Activated CD4-positive, CD25-positive, alpha-beta regulatory T cell treated with anti-CD3 and anti-CD28 coated beads, Interleukin-2, amount 50 U/mL, for 16 hours (primary cell): ENCODE measurements at places on chromosomes 1 and 21.

- DNase-seq: no peak
Observed at GRCh38 chr1:16050328-16050727, 6.7 kb downstream of the CLCNKB start.

DNA sequence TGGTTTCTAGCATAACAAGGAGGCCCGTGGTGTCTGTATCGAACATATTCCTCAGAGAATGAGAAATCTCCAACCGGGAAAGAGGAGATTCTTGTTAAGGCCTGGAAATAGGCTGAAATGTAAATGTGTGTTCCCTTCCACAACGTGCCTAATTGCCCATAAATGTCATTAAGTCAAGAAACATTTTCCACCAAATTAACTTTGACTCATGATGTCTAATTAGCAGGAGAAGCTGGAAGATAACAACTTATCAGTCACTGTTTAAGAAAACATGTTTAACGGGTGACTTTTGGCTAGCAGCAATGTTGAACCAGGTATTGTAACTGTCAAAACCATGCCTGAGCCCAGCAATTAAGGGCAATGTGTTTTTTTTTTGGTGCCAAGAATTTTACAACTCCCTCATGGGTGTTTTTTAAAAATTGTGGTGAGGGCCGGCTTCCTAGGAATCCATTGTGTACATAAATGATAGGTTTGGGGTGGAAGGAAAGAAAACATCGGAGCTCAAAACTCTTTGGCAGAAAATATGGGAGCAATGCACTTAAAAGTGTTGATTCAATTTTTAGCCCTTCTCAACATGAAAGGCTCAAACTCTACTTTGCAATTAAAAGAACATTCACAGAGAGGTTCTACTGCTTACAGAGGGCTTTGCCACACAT is 67.0 kb downstream of the OLIG1 start:
- DNase-seq: no peak

DNA sequence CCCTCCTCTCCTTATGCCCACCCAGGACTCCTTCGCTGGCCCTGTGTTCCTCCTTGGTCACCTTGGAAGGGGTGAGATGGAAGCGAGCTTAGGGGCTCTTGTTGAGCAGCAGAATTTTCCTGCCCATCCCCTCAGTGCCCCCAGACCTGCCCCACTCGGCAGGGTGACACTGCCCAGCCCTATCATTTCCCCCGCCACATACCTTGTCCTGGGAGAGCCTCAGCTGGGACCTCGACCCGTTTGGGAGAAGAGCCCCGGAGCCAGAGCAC is 1.4 kb upstream of the FNDC5 start:
- DNase-seq: no peak

- DNase-seq: no peak
Observed at GRCh38 chr1:216812966-216813365, 89.7 kb upstream of the ESRRG start.

DNA sequence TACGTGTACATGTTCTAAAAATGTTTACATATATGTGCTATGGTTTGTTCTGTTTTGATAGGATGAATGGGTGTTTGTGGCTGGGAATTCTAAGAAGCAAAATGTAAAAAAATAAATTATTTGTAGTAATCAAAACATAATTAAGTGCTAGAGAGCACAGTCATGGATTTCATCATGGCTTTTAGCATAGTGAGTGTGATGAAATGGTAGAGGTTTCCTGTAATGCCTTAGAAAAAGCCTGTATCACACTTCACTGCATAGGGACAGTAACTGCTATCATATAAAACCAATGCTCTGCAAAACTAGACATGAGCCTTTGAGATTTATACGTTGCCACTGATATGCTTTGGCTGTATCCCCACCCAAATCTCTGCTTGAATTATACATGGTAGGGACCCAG is 99.8 kb downstream of the PTGER3 start:
- DNase-seq: no peak

GRCh38 chr1:172487550-172487949 is 43.7 kb upstream of the PIGC start:
- DNase-seq: no peak

GRCh38 chr1:54502342-54502741 is 45.7 kb upstream of the ACOT11 start:
- DNase-seq: no peak

- DNase-seq: no peak
Observed at GRCh38 chr1:205668951-205669340, 11.4 kb downstream of the SLC45A3 start.

- DNase-seq: no peak
Observed at GRCh38 chr1:55468142-55468795, 253.1 kb upstream of the USP24 start.

DNA sequence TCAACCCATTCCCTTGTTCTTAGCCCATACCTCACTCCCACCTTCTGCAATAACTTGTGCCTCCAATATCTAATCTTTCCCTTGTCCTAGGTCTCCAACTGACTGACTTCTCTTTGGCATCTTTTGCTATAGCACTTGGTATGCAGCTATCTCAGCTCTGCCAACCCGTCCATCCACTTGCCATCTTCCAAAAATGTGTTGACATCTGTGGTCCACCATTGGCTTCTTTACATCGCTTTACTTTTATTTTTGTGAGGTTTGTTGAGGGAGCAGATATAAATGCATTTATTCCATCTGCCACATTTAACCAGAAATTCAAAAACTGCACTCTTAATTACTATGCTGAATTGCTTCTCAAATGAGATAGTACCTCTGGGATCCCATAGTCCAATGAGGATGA is 24.9 kb upstream of the PSMB2 start:
- DNase-seq: no peak

GRCh38 chr21:44558695-44559094 is at the start of gene KRTAP10-3:
Gene KRTAP10-3 (minus strand): TSS chr21:44558795. CDS start chr21:44558715, 80 bp downstream.
- DNase-seq: no peak

- no peak for DNase-seq
Observed at GRCh38 chr1:42941640-42942330, 16.9 kb downstream of the SLC2A1 start.

- no peak for DNase-seq
Observed at GRCh38 chr1:179709841-179710329, 33.2 kb upstream of the FAM163A start.

DNA sequence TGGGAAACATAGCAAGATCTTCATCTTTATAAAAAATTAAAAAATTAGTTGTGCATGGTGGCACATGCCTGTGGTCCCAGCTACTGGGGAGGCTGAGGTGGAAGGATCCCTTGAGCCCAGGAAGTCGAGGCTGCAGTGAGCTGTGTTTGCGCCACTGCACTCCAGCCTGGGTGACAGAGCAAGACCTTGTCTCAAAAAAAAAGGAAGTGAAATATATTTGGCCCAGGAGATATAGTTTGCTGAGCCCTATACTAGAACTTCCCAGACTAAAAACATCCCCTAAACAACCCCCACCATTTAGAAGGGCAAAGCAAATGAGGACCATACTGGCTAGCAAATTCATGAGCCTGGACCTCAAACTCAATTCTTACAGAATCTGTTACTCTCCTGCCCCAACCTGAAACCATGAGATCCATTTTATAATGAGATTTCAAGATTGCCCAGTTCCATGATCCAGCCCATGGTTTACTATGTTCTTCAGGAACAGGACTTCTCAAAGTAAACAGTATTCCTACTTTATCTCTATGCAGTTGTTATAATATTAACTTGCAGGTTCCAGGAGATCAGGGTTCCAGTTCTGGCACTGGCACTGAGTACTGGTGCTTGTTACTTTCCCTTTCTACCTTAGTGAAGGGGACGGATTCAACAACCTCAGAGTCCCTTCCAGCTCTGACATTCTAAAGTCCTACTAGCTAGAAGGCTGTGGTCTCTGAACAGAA is 48.9 kb upstream of the TADA1 start:
- no peak for DNase-seq

GRCh38 chr1:109040989-109041620 is 797 bp downstream of the WDR47 start:
- no peak for DNase-seq

- no peak for DNase-seq
Observed at GRCh38 chr1:87226341-87226760, 102.3 kb upstream of the LMO4 start.

GRCh38 chr1:10643607-10644306 is 152.7 kb downstream of the CASZ1 start:
- no peak for DNase-seq

DNA sequence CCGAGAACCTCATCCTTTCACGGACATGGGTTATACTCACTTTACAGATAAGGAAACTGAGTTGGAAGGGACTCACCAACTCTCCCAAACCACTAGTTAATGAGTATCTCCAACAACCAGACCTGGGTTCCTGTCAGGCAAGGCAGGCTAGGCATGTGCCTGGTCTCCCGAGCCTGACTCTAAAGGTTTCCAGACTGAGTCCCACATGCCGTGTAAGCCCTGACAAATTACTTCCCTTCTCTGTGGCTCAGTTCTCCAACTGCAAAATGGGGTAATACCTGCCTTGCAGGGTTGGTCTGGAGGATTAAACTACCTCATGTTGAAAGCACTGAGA is 34.3 kb downstream of the SSBP3 start:
- no peak for DNase-seq

DNA sequence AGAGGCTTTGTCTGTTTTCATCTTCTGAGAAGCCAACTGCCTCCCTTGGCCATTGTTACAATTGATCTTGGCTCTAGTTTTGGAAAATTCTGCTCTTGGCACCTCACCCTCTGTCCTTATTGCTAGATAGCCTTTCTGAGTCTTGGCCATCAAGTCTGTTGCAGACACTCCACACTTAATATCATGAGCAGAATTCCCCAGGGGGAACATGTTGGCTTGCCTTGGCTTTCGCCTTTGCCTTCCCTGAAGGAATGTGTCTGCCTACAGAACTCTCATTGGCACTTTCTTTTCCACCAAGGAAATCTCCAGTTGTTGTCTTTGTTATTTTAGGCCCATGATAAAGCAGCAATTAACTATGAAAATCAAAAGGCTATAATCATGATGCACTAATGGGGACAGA is 42.7 kb upstream of the LDLRAP1 start:
- DNase-seq: no peak

GRCh38 chr1:240607006-240607405 is 4.9 kb downstream of the GREM2 start:
- DNase-seq: no peak

- no peak for DNase-seq
Observed at GRCh38 chr1:30764396-30764795, 6.8 kb upstream of the LAPTM5 start.

DNA sequence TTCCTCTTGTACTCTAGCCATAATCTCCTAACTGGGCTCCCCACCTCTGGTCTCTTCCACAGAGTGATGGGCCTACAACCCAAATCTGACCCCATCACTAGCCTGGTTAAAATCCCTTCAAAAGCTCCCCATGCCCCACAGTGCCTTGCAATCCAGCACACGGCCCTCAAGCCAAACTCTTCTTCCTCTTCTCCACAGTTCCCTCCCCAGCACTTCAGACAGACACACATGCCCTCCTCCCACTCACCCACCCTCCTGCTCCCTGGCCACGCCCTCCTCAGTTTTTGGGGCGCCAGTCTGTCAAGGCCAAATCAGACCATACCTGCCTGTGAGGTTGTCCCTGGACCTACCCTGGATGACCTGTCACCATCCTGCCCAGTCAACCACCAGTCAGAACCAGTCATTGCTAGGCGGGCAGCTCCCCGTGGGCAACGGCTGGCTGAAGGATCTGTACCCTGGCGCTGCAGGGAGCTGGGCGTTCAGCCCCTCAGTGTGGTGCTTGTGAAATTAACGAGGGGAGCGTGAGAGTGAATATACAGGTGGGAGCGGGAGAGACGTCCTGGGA is 753 bp downstream of the C1orf210 start:
- no peak for DNase-seq

GRCh38 chr21:34552360-34553098 is 40.5 kb upstream of the KCNE1 start:
- no peak for DNase-seq

GRCh38 chr1:242008826-242009495 is 10.1 kb upstream of the MAP1LC3C start:
- DNase-seq: no peak

- no peak for DNase-seq
Observed at GRCh38 chr1:66452162-66452561, 81.8 kb upstream of the SGIP1 start.

DNA sequence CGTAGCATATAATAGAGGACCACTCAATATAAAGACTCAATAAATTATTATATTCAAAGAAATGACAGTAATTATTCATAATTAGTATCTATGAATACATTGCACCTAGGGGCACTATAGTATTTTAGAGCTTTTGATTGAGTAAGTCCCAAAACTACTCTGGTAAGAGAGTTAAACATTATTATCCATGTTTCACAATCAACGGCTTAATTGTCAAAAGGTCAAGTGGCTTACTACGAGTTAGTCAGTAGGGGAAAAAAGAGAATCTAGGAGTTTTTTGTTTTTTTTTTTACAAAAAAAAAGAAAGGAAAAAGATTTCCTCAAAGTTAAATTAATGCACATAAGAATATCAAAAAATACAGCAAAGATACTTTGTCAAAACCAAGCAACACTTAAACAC is 20.4 kb upstream of the LAMC1 start:
- DNase-seq: no peak

GRCh38 chr1:5448486-5448885 is 543.7 kb downstream of the NPHP4 start:
- no peak for DNase-seq

- no peak for DNase-seq
Observed at GRCh38 chr1:101730559-101730958, 266.2 kb downstream of the OLFM3 start.

DNA sequence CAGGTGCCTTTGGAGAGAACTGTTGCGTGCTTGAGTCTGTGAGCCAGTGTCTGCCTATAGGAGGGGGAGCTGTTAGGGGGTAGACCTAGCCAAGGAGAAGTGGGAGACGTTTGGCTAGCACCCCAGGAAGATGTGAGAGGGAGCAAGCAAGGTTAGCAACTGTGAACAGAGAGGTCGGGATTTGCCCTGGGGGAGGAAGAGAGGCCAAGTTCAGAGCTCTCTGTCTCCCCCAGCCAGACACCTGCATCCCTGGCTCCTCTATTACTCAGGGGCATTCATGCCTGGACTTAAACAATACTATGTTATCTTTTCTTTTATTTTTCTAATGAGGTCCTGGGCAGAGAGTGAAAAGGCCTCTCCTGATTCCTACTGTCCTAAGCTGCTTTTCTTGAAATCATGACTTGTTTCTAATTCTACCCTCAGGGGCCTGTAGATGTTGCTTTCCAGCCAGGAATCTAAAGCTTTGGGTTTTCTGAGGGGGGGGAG is 2.4 kb downstream of the BTG2 start:
- no peak for DNase-seq
